ENCODE measurements at places on chromosomes 3 and 15.

- DNase-seq, result no peak
Observed at GRCh38 chr3:149330609-149331331, 2.7 kb downstream of the TM4SF18 start.

GRCh38 chr15:58584789-58585461, 153.1 kb downstream of the LIPC start:
- no peak for DNase-seq

DNA sequence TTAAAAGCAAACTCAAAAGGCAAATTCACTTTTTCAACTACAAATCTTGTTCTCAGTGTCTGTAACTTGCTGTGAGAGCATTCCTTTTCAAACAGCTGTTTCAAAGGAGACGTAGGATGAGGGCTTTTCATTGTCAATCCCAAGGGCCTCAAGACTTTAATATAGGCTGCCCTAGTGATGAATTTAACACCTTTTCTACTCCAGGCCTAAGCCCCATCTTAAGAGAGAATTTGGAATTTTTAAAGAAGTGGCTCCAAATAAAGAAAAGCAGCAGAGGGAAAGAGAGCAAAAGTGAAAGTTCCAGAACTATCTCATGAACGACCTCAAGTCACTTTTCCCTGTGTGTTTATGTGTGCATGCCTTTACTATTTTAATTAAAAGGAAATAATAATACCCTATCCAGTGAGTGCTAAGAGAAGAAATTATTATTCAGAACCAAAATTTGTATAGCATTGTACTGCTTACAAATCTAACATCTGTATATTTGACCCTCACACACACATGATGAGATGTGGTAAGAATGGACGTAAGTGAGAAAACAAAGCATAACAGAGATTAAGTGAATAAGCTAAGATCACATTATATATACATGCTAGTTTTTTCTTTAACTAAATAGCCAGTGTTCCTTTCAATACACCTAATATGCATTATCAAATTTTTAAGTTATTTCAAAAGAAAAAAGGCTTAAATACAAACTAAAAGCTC, 196.4 kb downstream of the VGLL3 start:
- DNase-seq, result no peak

- DNase-seq, result no peak
Observed at GRCh38 chr15:64571857-64572291, 111.5 kb downstream of the ZNF609 start.

- DNase-seq, result peak; percentile 48
Observed at GRCh38 chr3:184808021-184808420, 3.9 kb upstream of the VPS8 start.

DNA sequence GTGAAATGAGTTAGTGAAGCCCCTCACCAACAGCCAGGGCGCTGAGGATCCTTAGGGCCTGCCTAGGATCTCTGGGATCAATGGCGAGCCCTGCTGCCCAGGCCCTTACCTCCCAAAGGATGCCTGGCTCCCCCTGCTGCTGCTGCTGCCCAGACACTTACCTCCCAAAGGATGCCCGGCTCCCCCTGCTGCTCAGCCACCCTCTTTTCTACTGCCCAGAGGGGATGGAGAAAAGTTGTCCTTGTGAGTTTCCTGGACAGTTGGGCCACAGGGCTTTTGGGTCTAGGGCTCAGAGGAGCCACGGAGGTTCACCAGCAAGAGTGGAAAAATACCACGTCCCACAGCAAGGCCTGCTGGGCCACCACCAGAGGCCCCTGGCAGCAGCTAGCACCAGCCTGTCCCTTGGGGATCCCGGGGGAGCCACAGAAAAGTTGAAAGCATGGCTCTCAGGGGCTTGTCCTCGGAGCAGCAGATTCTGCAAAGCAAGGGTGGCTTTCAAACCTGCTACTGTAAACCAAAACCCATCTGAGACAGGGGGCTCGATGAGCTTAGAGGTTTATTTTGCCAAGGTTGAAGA, 59.4 kb downstream of the SLC6A6 start:
- peak; percentile 28 for DNase-seq

DNA sequence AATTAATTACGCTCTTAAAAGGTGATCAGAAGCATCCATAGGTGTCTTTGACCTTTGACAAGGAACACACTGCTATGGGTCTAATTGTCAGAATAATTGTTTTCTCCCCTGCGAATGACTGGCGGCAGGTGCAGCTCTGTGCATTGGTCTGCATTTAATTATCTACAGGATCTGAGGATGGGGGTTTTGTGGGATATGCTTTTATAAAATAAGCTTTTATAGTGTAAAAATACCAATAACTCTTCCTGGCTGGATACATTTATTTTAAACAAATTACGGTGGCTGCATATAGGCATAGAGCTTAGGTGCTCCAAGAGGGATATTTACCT, 201.6 kb upstream of the RGMA start:
- no peak for DNase-seq

DNA sequence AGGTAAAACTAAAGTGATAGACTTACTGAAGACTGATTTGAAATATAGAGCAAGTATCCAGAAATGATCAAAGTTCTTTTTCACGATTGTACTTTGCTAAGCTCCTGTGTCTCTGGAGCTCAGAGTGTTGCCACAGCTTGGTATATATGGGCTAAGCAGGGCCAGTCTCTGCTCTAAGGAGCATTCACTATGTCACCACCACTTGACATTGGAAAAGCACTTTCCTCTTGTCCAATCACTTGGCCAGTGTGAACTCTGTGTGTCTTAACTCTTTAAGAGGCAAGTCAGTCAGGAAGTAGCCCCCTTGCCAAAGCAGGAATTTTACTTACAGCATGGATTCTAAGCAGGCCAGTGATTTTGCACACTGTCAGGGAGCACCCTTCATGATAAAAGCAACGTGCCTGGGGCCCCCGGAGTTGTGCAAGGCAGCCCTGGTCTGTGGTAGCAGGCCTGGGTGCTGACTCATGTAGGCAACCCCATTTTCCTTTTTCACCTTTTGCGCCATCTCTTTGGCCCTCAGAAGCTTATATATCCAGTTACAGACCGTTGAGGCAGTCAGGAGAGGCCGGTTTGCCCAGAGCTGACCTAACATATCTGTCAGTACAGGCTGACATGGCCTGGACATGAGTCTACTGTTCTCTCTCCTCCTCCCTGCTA, 73.0 kb downstream of the HCN4 start:
- DNase-seq, result no peak

DNA sequence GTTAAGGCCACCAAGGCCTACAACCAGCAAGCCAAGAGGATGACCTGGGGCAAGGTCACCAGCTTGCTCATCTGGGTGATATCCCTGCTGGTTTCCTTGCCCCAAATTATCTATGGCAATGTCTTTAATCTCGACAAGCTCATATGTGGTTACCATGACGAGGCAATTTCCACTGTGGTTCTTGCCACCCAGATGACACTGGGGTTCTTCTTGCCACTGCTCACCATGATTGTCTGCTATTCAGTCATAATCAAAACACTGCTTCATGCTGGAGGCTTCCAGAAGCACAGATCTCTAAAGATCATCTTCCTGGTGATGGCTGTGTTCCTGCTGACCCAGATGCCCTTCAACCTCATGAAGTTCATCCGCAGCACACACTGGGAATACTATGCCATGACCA, 3.6 kb downstream of the CXCR6 start:
- no peak for DNase-seq

DNA sequence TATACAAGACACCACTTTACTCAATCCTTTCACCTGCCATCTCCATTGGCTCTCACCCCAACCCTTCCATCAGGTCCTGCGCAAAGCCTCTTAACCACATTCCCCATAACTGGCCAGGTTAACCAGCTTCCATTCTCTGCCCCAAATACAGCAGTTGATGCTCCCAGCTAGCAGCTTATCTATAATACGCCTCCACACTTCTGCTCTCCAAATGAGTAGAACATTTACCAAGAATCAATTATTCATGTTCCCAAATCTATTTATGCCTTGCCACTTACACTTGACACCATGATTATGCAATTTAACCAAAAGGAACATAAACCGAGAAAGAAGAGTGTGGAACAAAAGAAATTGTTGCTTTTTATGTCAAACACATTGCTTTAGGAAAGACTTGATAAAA, 103.7 kb upstream of the TPM1 start:
- DNase-seq, result no peak

DNA sequence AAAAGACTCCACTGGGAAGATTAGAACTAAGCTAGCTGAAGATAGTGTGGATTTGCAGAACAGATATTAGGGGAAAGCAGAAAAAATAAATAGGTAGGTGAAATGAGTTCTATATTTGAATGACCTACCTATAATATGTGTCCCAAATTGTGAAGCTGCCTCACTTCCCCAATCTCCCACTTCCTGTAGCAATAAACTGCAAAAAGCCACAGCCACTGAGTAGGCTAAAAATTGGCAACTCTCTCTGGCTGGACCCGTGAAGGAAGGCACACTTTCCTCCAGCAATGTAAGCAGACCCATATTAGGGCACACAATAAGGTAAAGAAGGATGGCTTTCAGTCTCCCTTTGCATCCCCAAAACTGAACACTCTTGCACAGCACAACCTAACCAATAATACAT, 43.7 kb upstream of the NECTIN3 start:
- DNase-seq, result no peak

DNA sequence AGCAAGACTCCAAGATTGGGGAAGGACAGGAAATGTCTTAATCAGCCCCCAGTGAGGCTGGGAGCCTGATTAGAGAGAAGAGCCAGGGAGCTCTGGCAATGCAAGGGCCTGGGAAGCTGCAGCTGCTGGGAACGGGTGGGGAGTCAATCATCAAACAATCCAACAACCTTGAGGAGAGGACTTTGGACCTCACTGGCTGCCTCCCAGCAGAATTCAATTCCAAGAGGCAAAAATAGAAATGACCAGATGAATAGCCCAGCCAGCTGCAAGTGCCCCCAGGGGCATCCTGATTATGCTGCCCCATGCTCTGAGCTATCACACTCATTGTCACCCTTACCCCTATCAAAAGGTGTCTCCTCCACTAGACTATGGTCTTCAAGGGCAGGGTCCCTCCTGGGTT, 6.1 kb upstream of the HOMER2 start:
- DNase-seq, result no peak

DNA sequence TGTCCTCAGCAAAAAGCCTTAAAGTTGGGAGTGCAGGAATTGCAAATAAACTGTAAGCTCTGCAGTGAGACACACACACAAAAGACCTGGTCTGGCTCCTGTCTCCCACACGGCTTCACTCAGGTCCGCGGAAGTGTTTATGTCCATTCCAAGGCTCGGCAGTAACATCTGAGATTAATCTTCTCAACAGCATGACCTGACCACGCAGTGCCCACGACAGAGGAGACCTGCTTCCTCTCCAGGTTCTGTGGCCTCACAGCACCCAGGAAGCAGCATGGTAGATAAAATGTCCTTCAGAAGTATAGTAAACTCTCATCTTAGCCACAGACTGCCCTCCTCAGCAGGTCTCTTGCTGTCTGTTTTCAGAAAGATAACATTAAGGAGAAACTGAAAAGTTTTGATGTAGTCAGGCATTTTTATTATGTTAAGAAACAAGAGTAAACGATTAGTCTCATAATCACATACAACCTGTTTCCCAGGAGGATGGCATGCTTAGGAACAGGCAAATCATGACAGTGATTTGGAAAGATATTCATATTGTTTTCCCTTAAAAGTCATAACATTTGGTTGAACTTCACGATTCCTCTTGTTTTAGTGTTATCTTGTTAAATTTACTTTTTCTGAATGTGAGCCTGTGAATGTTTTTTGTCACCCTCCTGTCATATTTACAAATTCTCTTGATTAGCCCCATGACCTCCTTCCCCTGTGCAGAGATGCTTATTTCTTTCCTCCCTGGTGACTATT, 34.6 kb downstream of the CD200R1L start:
- no peak for DNase-seq

DNA sequence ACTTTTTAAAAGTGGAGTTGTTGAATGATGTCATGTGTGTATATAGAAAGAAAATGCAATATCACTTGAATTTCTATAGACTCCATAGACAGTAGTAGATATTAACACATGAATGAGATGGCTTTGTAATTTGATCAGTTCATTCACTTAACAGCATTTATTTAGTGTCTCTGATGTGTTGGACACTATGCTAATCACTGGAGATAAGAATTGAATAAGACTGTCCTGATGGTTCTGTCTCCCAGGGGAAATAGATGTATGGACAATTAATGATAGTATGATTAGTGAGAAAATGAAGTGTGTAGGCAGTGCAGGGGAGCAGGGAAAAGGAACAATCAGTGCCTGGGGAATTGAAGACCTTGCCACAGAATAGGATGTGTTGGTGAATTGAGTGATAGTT, 72.9 kb downstream of the RIOX2 start:
- DNase-seq, result no peak

- no peak for DNase-seq
Observed at GRCh38 chr3:72322264-72322976, 525.8 kb downstream of the SHQ1 start.

DNA sequence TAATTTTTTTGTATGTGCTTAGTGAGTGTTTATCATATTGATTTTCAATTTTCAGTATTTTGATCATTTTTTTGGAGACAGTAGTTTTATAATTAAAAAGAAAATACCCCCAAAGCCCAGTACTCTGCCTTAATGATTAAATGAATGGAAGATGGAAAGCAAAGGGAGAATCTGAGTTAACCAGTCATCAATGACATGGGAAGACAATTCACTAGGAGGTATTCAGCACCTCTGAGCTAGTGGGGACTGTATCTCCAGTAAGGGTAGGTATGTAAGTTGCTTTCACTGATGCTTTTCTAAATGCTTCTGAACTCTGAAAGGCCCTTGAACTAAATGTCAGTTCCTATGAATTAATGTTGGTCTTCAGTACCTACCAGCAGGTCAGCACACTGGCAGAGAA, 590.4 kb upstream of the DPPA4 start:
- DNase-seq, result no peak

DNA sequence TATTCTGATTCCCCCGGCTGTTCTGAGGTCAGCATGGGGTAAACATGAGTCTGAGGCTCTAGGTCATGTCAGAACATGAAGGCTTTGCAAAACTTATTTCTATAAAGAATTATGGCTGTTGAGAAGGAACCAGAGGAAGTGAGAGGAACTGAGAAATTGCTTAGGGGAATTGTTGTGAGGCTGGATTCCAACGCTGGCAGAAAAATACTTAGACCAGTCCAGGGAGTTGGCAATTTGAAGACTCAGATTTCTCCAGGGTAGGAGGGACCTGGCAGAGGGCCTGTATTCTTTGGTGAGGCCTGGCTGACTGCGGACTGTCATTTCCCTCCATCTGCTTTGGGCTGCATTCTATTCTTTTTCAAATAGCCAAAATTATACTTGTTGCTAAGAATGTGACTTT, 155.5 kb downstream of the PLD1 start:
- DNase-seq, result no peak

- DNase-seq, result no peak
Observed at GRCh38 chr15:54979964-54980363, 216.8 kb downstream of the RSL24D1 start.

DNA sequence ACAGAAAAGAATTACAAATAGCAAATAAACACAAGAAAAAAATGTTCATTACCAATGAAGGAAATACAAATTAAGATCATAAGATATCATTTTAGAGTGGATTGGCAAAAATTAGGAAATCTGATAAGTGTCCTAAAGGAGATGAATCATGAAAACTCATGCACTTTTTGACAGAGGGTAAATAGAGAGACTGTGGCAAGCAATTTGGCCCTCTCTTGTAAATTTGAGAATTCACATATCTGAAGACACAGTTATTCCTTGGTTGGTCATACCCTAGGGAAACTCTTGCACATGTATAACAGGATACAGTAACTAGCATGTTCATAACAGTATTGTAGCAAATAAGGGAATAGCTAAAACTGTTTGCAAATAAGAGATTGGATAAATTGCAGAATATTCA, 246.0 kb upstream of the GADL1 start:
- DNase-seq, result no peak

- DNase-seq, result no peak
Observed at GRCh38 chr15:100560323-100560722, 31.6 kb upstream of the CERS3 start.

All from neural crest cell (in vitro differentiated cells).